ENCODE measurements at places on chromosomes 13 and 19.

DNA sequence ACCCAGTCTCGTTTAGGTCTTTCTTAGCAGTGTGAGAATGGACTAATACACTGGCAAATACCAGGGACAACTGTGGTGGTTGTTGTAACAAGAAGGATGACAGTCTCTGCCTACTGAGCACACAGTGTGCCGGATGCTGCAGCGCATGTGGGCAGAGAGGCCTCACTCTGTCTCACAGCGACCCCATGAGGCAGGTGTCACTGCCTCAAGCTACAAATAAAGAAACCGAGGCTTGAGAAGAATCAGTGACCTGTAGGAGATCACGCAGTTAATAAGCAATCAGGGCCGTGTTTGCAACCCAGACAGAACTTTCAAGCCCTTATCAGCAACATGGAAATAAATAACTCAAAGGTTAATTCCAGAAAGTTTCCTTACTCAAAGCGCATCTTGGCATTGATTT, 40.5 kb upstream of the GAS6 start:
- DNase-seq, result no peak

- DNase-seq, result no peak
Observed at GRCh38 chr13:28981530-28981929, 161.4 kb downstream of the MTUS2 start.

DNA sequence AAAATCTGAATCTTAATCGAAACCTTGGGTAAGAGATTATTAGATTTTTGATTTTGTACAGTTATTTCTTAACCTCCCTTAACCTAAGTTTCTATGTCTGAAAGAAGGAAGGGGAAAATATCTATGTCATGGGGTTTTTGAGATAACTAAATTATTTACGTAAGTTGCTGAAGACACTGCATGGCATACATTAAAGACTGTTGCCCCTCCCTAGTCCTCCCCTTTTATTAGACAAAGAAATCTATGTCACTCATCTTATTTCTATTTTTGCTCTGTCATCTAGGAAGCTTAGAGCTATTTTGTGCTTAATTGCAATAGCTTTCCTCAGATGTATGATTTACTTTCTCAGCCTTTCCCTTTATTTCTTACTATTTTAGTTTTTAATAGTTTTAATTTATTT, 15.0 kb downstream of the COG6 start:
- DNase-seq, result no peak

DNA sequence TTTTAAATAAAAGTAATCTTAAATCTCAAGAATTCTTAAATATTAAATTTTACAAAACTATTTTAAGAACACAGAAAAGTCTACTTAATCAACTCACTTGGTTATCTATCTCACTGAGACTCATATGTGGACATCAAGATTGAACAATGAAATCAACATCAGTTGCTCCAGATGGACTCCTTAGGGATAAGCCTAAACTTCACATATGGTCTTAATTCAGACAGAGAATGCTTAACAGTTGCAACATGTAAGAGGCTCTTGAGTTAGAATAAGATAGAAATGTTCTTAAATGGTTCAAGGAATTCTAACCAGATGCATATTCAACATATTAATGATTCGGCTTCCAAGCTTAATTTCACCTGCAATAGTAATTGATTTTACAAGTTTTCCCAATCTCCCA, 1730.9 kb downstream of the PCDH9 start:
- no peak for DNase-seq

DNA sequence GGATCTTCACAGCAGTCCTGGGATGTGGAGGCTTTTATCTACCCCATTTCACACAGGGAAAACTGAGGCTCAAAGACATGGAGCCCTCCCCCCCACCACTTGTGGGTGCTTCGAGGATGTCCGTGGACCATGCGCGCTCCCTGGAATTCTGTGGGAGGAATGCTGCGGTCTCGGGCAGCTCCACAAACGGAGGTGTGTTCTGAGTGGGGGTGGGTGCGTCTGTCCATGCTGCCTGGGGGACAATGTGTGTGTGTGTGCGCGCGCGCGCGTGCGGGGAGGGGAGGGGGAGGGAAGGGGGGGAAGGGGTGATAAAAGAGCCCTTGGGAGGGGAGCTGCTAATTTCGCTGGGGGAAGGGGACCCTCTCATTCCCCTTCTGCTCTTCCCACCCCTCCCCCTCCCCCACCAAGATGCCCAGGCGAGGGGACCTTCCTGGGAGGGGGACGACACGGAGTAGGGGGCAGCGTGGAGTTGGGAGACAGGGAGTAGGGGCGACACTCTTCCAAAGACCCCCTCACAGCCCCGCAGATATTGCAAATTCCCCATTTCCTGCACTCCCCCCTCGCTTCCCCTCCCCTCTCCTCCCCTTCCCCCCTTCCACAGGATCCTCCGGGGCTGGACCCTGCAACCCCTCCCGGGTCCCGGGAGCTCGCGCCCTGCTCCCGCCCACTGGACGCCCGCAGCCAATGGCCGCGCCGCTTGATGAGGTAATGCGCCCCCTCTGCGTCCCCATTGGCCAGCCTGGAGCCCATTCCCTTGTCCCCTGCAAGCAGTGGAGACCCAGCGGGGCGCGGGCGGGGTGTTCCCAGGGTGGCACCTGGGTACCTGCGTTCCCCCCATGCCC, 18.9 kb upstream of the ZNRF4 start:
- peak; percentile 12 for DNase-seq

DNA sequence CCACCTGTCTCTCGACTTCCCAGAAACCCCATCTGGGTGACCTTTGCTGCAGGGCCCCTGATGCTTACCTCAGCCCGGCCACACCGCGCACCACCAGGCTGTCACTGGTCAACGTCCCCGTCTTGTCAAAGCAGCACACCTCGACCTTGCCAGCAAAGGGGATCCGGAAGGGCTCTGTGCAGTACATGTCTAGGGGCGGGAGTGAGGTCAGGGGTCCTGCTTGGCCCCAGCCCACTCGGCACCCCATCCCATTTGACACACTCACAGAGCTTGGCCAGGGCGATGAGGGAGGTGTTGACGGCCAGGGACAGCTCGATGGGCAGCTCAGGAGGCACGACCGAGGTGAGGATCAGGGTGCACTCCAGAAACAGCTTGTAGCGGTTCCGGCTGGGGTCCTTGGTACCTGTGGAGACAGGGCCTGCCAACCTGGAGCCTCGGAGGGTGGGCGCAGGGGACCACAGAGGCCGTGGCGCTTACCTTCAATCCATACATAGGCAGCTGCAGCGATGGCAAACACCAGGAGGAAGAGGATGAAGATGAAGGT, 8.4 kb downstream of the ATP13A1 start:
- DNase-seq, result no peak

DNA sequence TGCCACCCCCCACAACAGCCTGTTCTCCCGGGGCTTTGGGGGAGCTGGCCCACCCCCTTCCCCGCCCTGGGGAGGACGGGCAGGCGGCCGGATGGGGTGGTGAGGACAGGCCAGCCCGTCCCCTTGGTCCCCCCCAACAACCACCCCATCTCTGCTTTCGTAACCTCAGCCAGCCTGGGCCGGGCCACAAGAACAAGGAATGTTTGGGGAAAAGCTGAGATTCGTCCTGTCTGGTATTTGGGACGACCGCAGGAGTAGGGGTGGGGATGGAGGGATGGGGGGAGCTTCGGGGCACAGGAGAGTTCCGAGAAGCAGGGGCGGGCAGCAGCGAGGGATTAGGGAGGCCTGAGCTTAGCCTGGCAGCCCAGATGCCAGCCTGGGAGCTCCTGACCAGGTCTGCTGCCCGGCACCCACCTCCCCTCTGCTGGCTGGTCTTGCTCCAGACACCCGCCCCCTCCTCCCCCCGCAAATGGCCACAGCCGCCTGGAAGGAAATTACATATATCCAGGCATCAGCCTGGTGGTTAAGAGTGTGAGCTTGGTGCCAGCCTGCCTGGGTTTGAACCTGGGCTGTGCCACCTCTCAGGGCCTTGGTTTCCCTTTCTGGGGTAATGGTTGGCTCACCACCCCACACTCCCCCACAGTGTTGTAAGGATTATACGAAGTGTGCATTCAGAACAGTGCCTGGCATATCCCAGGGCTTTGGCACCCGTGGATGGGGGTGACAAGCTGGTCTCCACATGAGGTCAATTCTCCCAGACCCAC, at the start of gene PODNL1:
Gene PODNL1, minus strand, starts transcription at position 117 of the 764 bp plus-strand sequence. CDS start 236 bp downstream, outside the sequence.
- DNase-seq, result no peak

- no peak for DNase-seq
Observed at GRCh38 chr13:76620036-76620435, 266.2 kb downstream of the KCTD12 start.

DNA sequence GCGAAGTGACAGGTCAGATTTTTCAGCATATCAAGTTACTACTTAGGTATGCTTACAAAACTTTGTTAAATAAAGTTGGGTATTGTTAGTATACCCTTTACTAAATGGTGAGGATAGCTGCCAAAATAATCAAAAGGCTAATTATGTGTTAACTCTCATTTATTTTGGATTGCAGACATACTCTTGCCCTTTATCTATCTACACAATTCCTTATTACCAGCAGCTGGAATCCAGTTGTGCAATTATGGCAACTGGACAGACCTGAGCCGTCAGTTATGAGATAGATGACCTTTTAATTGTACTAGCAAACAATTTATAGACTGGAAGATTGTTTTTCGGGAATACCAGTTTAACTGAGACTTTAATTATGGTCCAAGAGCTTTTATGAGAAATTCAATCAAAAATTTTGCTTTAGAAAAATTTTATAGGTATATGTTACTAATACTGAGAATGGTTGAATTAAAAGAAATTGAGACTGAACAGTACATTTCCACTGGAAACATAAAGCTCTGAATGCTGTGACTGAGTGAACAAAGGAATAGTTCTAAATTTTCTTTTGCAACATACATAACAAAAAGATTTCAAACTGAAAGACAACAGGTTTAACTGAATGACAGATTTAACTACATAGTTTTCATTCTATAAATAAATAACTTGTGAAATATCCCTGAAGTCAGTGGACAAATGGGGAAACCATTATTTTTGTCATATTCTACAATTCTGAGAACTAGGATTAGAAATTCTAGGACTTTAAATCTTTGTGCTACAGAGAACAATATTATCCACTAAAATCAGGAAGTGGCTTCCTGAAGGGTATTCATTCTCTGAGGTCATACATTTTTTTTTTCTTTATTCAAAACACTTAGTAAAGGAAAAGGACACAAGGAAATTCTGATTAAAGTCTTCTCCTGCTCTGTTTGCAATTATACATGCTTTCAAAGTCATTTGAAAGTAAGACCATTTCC, 97.4 kb downstream of the ZC3H13 start:
- no peak for DNase-seq

DNA sequence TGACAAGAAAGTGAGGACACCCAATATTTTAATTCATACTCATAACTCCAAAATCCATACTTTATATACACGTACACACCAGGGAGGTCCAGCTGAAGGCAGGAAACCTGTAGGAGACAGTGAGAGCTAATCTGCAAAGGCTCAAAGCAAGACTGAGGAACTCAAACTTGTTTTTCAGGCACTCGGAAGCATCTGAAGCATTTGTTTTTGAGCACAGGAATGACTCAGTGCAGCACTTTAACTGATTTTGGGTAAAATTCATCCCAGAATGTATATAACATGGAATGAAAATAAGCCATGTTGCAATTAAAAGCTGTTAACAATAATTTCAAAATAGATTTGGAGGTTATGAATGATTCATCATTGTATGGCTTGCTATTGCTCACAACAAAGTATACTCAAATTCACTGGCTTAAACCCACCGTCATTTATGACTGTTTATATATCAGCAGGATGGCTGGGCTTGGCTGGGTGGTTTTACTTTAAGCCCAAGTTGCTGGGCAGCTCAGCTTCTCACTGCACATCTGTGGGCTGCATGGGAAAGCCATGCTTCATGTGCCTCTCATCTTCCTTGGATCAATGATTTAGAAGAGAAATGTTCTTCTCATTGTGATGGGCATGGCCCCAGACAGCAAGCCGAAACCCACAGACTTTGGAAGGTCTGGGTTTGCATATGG, 177.0 kb downstream of the RFC3 start:
- no peak for DNase-seq

DNA sequence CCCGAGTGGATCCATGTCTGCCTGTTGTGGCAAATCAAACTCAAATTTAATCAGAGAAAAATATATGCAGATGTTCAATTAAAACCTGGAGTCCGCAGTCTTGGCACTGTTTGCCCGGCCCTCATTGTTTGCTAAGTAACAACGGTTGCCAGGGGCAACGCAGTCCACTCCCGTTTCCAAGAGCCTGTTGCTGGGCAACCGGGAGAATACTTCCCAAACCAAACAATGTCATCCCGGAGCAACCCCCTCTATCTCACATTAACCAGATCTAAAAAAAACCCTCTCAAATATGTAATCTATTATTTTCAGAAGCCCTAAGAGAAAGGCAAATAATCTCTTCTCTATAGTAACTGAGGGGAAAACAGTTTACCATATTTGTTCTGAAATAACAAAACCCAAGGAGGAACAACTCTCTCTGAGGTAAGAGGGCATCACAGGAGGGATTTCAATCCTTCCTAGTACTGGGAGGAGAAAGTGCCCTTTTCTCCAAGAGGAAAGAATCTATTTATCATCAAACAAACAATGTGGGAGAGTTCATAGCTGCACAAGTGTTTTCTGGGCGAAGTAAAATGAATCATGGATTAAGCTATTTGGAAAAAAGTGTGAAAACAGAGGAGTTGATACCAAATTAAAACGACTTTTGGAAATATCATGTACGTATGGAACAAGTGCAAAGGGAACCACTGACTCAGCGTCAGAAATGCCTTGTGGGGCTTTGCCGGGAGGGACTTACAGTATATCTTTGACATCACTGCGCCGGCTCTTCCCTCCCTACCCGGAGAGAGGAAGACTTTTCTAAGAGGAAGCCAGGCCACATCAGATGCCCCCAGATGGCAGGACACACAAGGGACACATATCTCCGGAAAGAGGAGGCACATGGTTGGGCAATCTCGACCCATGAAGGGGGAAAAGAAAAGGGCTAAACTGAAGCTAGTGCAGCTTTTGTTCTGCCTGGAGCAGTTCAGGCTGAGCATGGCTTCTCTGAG, 43.3 kb downstream of the RFX2 start:
- peak; percentile 98 for DNase-seq

DNA sequence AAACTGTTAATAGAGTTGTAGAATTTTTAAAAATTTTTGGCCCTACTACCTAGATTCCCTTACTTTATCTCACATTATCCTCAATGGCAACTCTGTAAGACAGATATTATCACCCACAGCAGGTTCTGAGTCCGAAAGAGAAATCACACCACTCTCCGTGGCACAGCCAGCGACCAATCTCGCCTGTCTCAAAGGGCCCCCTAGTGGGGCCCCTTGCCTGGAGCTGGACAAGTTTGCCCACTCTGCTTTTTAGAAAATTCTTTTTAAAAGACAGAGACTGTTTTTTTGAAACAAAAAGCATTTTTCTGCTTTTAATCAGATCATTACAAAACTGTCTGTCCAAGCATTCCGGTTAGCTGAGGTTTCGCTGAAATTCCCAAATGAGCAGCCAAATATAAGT, 21.7 kb downstream of the PHF11 start:
- no peak for DNase-seq

DNA sequence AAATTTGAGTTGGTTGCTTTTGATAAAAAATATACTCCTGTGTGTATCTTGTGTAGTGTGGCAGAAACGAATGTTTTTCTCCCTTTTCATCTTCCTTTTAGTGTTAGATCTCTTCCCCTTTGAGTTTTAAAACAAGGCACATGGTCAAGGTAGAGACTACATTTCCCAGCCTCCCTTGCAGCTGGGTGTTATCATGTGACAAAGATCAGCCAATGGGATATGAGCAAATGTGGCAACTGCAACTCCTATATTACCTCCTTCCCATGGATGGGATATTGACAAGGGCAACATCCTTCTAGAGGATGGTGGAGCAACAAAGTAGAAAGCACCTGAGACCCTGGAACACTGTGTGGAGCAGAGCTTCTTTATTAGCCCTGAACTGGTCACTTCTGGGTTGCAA, 42.4 kb downstream of the ADGRE3 start:
- DNase-seq, result no peak
